ENCODE measurements at places on chromosomes 2 and 18.

GRCh38 chr2:128416806-128417205 lies 98.1 kb upstream of the HS6ST1 start:
- no peak for DNase-seq

GRCh38 chr2:99140860-99141109 lies 722 bp upstream of the C2orf15 start:
- no peak for DNase-seq

DNA sequence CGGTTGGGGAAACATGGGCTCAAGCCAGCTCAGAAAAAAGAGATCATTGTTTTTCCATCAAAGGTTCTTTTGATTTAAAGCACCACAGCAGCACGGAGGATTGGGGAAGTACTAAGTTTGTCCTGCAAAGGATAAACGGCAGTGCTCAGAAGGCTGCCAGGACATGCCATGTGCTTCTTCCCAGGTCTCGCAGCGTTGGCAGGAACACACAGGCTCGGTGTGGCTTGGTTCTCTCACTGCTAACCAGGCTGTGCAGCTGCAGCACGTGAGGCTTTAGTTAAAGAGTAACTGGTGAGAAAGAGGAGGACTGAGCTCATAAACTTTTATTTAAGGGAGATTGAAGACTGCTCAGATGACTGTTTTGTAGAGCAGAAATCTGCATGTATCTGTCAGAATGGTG lies 264.3 kb downstream of the TSN start:
- DNase-seq = no peak

DNA sequence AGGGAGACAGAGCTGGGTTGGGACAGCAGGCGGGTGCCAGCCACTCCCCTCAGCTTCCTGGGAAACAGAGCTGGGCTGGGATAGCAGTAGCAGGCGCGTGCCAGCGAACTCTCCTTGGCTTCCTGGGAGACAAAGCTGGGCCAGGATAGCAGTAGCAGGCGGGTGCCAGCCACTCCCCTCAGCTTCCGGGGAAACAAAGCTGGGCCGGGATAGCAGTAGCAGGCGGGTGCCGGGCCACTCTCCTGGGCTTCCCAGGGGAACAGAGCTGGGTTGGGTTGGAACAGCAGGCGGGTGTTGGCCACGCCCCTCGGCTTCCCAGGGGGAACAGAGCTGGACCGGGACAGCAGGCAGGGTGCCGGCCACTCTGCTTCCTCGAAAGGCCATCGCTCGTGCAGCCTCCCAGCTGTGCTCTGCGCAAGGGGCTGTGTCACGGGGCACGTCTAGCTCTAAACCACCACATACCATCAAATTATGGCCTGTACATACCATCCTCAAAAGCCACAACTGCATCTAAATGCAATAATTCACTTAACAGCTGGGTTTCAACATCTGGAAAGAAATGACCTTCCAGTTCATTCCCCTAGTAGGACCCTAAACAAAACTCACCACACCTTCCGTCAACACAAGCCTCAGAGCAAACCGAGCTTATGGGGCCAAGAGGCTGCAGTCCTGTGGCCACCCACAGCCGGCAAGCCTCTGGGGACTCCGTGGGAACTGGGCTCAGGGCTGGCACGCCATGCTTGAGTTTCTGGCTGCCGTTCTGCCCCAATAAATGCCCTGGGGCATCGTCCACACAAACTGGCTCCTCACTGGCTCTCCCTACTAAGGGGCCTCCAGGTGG lies 228.3 kb downstream of the TWIST2 start:
- no peak for DNase-seq

DNA sequence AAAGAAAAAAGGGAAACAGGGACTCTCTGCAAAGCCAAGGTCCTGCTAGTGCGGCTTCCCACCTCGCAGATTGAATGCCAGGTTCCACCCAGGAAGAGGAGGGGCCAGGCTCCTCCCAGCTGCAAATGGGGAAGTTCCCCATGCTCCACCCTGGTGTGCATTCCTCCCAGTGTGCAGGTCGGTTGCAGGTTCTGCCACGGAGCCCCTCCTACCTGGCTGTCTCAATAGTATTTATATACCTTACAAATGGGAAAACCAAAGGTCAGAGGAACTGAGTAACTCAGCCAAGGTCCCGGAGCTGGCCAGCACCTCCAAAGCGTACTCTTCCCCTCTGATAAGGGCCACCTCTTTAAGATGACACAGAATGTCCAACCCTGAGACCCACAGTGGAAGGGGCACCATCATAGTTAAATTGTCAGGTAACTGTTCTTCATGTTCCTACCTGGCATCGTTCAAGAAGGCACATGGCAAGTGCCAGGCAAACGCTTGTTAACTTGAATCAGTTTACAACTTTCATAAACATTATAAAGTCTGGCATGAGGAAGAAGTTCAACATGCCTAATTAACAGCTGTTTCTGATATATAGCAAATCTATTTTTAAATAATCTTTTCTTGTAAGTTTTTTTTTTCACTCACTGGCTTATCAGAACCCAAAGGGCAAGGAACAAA lies 35.5 kb downstream of the POU3F3 start:
- no peak for DNase-seq

DNA sequence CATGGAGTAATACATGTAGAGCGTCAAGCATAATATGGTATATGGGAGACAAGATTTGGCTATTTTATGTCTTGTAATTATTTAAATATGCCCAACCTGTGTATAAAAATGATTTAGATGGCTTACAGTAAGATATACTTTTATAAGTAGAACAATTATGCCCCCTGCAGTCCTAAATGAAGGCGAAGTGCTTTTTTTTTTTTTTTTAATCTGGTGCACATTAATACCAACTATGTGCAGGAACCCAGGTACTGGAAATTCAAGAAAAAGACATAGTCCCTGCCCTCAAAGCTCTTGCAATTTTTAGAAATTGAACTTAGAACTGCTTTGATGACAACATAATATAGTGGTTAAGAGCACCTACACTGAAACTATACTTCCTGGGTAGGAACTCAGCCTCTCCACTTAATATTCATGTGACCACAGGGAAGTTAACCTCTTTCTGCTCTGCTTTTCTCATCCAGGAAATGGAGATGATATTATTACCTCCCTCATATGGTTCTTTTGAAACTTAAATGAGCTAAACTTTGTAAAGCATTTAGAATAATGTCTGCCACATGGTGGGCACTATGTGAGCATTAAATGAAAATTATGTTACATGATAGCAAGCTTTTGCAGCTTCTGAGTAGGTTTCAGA lies 38.1 kb downstream of the AFTPH start:
- no peak for DNase-seq

GRCh38 chr2:30382162-30382783 lies 64.8 kb upstream of the LCLAT1 start:
- no peak for DNase-seq

DNA sequence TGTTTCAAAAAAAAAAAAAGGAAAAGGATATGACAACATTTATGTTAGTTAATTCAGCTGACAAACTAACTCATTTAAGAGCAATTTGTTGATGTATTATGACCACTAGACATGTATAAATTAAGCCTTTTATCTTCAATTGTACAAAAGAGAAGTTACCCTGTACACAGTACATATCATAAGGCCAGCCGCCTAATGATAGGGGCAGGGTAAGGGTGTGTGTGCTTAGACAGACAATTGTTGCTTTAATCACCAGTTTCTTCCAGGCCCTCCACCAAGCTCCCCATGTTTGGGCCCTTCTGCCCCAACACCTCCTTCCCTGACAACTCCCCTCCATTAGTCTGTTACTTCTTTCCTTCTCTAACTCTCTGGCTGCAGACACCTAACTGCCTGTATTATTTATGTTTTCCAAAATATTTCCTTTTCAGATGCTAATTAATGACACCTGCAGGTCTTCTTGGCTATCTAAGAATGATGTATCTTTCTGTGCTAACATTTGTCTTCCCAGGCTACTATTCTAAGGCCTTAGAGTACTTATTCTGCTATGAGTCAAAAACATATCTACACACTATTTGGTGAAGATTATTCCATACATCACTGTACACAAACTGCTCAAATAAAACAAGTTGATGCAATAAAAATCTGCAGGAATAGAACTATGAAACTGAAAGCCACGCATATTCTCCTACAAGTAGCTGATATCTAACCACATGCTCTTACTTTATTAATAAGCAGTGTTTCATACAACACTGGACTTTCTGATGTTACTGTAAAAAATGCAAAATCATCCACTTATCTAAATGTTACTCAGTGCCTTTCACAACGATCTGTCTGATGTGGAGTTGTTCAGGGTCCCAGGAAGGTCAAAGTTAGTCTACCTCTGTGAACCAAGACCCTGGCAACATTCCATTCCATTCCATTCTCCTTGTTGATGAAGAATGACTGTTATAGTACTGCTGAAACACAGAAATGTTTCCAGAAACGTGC lies 26.4 kb downstream of the TMEM131 start:
- no peak for DNase-seq
